Stimulated activated CD4-positive, alpha-beta T cell treated with anti-CD3 and anti-CD28 coated beads, Interleukin-2, amount 100 ng/mL, for 48 hours (primary cell): ENCODE measurements at places on chromosomes 13 and 19.

DNA sequence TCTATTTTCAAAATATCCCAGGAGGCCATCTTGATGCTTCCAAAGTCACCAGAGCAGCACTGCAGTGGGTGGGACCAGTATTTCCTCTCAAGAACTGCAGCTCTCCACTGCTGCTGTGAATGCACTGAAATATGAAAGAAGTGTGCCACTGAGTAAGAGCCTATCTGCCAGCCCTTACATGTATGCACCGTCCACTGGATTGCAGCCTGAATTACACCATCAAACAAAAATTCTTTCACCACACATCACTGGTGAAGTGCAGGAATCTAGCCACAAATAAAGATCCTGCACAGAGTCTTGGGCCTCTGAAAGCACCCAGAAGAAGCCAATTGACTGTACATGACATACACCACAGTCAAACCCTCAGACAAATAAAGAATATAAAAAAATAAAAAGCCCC is 249.0 kb downstream of the LHFPL6 start:
- DNase-seq, result no peak

DNA sequence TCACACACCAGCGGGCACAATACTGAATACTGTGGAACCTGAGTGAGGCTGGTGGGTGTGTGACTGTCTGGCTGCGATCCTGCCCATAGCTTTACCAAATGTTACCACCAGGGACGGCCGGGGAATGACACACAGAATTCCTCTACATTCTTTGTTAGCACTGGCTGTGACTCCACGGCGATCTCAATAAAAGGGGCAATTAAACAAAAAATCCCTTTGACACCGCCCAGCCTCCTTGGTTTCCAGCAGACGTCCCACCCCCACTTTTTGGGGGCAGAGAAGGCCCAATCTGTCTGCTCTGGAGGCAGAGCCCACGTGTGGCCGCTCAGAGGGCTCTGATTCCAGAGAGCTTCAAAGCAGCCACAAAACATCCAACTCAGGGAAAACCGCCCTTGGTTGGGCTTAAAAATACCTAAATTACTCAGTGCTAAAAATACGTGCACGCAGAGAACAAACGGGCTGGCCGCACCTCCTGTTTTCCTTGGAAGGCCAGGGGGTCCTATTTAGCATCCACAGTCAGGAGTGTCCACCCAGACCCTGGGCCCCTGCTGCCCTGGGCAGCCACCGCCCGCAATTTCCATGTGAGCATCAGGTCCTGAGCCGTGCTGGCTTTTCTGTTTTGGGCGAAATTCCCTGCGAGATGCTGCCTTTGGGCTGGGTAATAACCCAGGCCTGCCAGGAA is 47.8 kb downstream of the GADD45B start:
- DNase-seq, result no peak

DNA sequence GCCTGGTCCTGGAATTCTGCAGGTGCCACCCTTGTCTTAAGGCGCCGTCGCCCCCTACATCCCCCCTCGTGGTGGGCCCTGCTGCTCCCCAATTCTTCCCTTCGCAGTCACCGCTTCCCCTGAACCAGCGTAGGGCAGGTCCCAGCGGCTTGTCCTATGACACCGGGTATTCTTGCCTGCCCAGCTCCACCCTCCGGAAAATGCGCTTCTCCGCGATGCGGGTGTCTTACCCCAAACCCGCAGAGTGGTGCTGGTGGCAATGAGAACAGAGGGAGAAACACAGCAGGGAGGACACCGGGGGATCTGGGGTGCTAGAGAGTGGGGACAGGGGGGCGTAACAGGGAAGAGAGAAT is 9.0 kb downstream of the ZNF808 start:
- no peak for DNase-seq

DNA sequence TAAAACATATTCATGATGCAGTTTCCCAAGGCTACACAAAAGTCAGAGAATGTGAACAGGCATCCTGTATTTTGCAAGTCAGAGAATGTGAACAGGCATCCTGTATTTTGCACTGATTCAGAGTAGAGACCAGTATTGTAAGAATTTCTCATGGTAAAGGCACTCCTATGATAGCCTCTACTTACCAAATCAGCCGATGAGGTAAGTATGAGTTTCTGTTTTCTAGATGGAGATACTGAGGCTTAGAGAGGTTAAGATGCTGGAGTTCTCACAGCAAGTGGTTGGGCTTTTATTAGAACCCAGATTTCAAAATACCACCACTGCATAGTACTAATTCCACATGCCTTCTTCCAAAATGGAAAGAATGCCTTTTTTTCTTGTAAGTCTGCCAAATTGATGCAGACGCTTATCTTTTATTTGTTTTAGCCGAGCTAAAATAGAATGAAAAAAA is 12.3 kb downstream of the TPT1 start:
- no peak for DNase-seq

- DNase-seq, result no peak
These were observed 11.6 kb upstream of the TIMM50 start for GRCh38 chr19:39469036-39469435.

GRCh38 chr19:5973867-5974635 is 3.9 kb downstream of the RANBP3 start:
- no peak for DNase-seq

- DNase-seq, result no peak
These were observed 93.5 kb downstream of the ATP11A start for GRCh38 chr13:112783135-112783977.

GRCh38 chr19:10201176-10201575 is 6.4 kb upstream of the DNMT1 start:
- DNase-seq, result no peak

GRCh38 chr19:15285896-15286591 is 46.3 kb downstream of the BRD4 start:
- DNase-seq, result no peak

DNA sequence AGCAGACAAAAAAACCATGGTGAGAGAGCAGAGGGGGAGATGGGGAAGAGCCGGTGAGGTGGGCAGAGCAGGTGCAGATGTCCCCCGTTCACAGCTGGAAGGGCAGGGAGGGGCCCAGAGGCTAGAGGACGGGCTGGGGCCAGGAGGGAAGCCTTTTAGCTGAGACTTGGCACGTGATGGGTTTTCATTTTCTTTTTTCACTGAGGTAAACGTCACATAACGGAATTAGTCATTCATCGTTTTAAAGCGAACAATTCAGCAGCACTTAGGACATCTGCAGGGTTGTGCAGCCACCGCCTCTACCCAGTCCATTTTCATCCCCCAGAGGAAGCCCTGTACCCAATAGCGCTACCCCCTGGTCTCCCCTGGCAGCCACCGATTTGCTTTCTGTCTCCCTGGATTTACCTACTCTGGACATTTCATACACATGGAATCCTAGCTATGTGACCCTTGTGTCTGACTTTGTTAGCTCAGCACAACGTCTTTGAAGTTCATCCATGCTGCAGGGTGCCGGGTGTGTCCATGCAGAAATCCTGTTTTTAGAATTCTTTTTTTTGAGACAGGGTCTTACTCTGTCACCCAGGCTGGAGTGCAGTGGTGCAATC is 16.0 kb upstream of the EMC10 start:
- no peak for DNase-seq

DNA sequence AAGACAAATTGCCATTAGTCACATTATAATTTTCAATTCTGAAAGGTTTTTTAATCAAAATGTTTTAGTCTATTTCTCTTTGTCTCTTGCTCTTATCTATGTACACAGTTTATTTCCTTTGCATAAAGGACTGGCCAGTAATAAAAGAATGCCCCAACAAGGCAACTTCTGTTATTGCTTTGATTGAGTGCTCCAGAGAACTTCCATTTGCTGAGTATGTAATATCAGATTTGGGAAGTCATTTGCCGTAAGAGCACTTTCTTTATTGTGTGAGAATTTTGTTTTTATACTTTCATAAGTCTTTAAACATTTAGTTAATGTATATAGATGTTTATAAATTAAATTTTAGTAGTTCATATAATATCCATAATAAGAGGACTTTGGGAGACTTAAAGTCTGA is 1140.4 kb downstream of the PCDH9 start:
- no peak for DNase-seq

DNA sequence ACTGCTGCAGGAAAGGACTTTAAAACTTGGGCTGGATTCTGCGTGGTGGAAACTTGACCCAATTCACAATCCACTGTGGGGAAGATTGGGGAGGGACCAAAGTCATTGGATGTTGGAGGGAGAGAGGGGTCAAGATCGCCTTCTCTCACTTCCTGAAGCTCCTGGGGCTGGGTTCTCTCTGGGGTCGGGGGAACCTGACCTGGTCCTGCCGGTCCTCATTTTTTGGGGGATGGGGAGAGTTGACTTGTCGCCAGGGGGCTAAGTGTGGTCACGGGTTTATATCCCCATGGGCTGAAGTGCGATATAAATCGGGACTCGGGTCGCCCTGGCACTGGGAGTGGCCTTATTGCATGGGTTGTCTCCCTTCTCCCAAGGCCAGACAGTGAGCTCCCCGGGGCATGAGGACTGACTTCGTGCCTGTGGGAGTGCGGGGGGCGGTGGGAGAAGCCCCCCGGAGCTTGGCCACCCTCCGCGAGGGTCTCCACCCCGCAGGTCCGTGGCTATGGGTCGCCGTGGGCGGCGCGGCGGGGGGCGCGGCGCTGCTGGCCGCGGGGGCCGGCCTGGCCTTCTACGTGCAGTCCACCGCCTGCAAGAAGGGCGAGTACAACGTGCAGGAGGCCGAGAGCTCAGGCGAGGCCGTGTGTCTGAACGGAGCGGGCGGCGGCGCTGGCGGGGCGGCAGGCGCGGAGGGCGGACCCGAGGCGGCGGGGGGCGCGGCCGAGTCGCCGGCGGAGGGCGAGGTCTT is 6.3 kb downstream of the ICAM5 start:
- no peak for DNase-seq

DNA sequence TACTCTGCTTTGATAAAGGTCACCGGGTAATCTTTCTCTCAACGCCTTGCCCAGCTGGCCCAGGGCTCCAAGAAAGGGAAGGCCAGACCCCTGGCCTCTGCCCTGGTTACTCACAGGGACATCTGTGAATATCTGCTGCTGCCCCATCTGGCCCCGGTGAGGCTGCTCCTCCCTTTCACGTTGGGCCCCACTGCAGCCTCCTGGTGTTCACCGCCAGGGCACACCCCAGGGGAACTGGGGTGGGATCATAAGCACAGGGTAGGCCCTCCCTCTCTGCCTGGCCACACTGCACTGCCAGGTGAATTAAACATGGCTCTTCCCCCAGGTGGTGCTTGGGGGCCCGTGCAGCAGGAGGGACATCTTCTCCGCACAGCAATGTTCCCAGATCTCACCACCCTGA is 12.7 kb downstream of the LAIR1 start:
- DNase-seq, result no peak

DNA sequence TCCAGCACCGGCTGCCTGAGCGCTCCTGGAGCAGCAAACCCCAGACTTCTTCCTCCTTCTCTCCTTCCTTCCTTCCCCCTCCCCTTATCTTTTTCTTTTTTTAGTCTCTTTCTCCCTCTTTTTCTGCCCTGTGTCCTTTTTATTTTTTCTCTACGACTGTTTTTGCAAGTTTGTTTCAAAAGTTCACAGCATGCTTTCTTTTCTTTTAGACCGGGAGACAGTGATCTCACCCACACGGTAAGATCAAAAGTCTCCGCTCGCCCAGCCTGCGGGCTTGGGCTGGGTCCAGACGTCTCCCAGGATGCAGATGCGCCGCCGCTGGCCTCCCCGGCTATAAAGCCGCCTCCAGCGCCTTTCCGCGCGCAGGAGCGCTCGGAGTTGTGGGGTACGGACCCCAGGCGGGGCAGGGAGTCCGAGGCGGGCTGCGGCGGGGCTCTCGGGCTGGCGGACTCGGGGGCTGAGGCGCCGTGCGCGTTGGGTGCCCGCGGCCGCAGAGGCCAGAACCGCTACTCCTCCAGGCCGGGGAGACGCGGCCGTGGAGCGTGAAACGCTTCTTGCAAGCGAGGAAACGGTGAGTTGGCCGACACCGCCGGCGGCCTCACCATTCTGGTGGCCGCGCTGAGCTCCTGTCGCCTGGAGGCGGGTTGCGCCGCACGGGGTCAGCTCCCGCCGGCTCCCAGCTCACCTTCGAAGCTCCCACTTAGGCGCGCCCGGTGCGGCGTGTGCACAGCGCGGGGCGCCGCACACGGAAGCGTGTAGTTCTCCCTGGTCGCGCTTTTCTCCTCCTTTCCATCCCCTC is 2.0 kb upstream of the TSHZ3 start:
- DNase-seq, result no peak

DNA sequence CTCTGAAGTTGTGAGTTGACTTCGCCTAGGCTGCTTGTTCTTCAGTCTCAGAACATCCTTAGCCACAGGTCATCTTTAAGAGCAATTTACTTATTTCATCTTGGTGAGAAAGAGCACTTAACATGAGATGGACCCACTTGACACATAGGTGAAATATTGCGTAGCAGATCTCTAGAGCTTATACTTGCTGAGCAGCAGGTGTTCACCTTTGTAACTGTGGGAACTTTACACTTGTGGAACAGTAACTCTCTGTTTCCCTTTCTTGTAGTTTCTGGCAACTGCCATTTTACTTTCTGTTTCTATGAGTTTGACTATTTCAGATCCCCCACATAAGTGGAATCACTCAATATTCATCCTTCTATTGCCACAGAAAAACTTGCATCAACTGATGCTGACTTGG is 95.7 kb downstream of the SLC10A2 start:
- no peak for DNase-seq

- DNase-seq, result no peak
These were observed 3.7 kb downstream of the ZSCAN22 start for GRCh38 chr19:58330458-58330857.

GRCh38 chr13:96299235-96299634 is 209.3 kb downstream of the HS6ST3 start:
- no peak for DNase-seq

DNA sequence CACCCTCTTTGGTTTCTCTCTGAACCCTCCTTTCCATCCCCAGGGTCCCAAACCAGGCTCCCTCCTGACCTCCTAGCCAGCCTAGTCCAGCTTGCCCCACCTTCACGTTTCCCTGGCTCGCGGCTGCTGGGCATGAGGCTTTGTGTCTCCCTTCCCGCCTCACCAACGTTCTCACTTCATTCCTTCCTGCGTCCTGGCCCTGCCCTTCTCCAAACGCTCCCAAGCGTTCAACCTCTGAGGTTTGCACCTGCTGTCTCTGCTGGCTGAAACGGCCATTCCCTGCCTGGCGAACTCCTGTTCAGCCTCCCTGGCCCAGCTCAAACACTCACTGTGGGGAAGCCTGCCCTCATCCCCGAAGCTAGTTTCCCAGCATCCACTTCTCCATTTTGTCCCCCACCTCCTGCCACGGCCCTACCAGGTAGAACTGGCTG is 12.4 kb downstream of the EPS8L1 start:
- no peak for DNase-seq

- no peak for DNase-seq
These were observed 89.9 kb downstream of the UBL3 start for GRCh38 chr13:29760544-29760943.

DNA sequence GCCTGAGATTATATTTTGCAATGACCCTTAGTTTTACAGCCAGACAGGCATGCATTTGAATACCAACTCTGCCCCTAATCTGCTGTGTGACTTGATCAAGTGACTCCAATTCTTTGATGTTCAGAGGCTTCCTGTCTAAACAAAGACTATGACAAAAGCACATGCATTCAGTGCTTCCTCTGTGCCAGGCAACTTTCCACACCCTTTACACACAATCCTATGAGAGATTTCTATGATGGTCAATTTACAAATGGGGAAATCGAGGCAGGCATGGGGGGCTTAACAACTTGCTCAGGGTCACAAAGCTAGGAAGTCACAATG is 3.7 kb upstream of the LYPD3 start:
- no peak for DNase-seq

GRCh38 chr13:38496917-38497316 is 147.3 kb downstream of the UFM1 start:
- no peak for DNase-seq
